Hematopoietic multipotent progenitor cell treated with erythropoietin and hydrocortisone succinate and interleukin-3 and kit ligand, for 8 days (in vitro differentiated cells): ENCODE measurements at places on chromosomes 7 and 10.

DNA sequence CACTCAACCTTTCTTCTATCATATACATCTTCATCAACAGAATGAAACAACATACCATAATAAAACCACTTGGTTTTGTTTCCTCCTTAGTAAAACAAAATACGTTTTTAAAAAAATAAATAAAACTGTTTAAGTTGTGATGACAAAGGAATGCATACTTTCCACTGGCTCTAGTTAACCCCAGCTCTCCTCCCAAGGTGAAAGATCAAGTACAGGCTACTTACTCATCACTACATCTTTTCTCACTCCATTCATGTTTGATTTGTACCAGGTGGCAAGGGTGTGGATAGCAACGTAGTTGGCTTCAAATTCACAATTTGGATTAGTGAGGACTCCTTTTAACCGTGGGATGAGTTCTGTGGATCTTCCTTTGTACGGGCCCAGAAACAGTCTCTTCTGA, 14.7 kb downstream of the OGA start:
- no peak for DNase-seq

DNA sequence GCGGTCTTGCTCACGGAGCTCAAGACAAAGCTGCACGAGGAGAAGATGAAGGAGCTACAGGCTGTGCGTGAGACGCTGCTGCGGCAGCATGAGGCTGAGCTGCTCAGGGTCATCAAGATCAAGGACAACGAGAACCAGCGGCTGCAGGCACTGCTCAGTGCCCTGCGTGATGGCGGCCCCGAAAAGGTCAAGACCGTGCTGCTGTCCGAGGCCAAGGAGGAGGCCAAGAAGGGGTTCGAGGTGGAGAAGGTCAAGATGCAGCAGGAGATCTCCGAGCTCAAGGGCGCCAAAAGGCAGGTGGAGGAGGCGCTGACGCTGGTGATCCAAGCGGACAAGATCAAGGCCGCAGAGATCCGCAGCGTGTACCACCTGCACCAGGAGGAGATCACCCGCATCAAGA, 51.4 kb downstream of the JAKMIP3 start:
- DNase-seq = no peak

GRCh38 chr7:69130396-69130795, 467.9 kb upstream of the AUTS2 start:
- no peak for DNase-seq

DNA sequence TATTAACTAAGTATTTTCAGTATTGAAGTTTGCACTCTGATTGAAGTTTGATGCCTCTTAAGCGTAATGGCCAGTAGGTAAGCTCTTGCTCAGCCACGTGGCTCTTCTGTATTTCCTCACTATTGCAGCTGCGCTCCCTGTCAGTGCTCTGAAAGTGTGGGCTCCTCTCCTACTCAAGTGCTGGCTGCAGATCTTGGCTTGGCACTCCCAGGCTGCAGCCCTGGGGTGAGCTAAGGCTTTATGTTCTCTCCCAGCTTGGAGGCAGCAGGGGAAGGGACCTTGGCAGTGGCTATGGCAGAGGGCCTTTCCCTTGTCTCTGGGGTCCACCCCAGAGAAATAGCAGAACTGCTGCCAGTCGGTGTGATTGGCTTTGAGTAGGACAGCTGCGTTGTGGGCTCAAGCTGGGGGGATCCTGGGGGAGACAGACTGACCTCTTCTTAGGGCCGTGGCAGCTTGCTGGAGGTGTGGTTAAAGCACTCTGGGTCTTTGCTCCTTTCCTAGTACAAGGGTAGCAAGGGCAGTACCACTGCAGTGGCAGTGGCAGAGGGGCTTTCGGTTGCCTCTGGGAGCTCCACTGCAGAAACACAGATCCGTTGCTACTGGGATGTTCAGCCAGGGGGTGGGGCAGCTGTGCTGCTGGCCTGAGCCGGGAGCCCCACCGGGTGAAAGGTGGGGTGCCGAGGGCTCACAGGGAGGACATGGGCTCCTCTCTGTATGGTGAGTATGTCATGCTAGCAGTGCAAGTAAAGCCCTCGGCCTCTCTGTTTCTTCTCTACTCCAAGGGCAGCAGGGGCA, 100.5 kb downstream of the GLCCI1 start:
- DNase-seq = no peak

DNA sequence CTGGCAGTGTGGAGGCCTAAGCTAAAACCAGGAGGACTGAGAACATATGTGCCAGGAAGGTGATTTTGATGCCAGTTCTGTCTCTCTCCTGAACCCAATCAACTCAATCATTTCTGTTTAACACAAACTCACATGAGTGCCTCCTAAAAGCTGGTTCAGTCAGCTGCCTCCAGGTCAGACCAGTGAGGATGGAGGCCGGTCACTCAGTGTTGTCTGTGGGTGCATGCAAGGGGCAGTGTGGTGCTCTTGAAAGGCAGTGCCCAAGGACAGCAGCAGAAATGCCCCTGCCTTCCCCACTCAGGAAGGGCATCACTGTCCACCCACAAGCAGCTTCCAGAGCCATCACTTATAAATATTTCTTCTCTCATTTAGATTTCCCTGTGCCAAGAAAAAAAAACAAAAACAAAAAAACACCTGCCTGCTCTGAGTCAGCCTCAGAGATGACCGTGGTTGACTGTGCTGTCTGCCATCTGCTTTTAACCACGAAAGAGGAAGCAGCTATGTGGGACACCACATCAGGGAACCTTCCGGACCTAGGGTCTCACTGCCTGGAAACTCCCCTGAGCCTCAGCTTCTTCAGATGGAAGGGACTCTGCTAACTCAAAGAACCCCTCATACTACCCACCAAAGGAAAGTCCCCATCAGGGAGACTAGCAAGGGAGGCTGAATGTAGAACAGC, 39.1 kb downstream of the VOPP1 start:
- DNase-seq = peak; percentile 36

DNA sequence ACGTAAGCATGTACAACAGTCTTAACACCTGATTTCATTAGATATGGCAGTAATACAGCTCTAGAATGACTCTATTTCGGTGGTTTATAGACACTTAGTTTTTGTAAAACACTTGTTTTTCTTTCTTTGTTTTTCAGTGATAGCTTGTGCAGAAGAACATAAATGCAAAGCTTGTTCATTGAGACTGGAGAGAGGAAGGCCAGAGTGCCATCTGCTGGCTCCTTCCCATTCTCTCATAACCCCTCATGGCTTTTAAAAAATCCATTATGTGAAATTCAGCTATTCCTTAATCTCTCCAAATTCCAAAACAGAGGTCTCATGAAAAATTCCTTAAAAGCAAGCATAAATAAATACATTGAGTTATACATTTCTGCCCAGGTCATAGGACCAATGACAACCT, 76.3 kb downstream of the CACNB2 start:
- DNase-seq = no peak
